Stimulated activated CD4-positive, alpha-beta T cell treated with anti-CD3 and anti-CD28 coated beads, Interleukin-2, amount 100 ng/mL, for 48 hours (primary cell): ENCODE measurements at places on chromosomes 13 and 19.

DNA sequence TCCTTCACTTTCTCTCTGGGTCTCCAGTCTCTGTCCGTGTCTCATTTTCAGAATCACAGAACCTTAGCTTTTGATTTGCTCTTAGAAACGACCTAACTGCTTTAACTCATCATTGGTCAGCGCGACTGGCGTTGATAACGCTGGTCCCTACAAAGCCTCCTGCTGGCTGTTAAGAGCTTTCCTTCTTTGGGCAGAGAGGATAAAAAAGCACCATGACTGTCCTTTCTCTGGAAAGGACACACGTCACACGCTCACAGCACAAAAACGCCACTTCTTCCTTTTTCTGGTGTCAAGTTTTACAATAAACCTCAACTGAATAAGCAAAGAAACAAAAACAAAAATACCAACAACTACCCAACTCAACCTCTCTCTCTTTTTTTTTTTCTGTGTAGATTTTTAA lies 1.7 kb upstream of the KLK12 start:
- DNase-seq: no peak

- no peak for DNase-seq
Observed at GRCh38 chr19:6610934-6611852, 20.2 kb upstream of the CD70 start.

- DNase-seq: no peak
Observed at GRCh38 chr19:30312582-30313352, 59.4 kb upstream of the ZNF536 start.

DNA sequence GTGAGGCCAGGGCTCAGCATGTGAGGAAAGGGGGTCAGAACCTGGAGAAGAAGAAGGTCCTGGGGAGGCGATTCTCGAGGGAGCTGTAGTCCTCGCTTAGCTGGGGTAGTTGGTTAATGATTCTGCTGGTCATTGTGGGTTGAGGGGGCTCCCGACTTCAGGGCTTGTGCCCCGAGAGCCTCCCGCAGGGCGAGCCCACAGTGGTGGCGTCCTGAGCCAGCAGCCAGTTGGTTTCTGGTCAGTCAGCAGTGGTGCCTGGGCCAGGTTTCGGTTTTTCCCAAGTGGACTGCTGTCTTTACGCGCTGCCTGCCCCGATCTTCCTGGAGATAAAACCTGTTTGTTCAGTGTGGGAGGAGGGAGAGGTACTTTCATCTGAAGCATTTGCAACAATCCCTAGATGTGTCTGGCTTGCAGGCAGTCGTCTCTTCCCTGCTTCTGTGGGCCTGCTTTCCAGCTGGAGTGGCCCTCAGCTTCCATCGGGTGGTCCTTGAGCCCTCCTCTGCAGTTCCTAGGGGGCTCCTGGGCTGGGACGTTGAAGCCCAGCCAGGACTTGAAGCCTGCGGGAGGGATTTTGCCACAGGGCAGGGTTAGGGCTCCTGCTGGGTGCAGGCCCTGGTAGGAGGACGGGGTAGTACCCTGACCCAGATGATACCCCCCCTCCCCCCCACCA lies 3.2 kb downstream of the PTBP1 start:
- DNase-seq: no peak

DNA sequence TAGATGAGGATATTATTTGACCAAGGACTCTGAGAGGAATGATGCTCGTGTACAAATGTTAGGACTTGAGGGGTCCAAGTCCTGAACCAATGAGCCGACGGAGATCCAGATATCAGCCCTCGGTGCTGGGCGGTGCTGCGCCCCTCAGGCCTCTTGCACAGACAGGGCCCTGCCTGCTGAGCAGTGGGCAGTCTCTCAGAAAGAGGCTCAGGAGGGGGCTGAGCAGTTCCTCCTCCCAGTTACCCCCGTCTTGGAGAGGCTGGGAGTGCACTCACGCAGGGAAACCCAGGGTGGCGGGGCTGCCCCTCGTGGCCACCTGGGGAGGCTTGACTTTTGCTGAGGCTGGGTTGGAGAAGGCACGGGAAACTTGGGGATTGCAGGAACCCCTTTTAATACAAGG lies 18.4 kb downstream of the TEX29 start:
- no peak for DNase-seq

- no peak for DNase-seq
Observed at GRCh38 chr13:114035186-114035582, 61.3 kb upstream of the C13orf46 start.

DNA sequence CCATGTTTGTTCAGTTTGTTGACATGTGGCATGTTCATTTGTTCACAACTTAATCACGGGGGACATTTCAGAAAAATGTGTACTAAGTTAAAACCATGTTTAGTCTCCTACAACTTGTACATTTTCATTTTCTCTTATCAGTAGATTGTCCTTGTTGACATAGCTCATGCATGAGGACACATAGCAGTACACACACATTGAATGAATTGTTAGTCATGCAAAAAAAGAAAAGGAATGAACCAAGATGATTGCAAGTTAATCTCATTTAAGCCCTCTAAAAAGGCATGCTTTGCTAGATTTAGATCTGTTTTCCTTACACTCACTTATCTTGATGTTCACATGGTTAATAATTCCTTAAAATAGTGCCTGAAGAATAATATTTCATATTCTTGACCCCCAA lies 38.2 kb upstream of the AKAP11 start:
- no peak for DNase-seq

DNA sequence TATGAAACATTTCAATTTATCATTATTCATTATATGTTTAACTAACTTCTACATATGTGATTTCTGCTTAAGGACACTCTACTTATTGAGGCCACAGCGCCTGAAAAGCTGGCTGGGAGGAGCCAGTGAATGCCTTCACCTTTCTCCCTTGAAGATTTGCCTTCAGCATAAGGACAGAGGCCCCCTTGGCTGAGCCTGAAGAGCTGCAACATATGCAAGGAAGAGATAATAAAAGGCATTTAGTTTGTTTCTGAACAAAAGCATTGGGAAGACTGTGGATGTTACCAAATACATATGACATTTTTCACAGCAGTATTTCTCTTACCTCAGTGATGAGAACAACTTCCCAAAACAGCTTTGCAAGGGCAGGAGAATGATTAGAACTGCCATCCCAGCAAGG lies 92.1 kb downstream of the ABCC4 start:
- DNase-seq: no peak

DNA sequence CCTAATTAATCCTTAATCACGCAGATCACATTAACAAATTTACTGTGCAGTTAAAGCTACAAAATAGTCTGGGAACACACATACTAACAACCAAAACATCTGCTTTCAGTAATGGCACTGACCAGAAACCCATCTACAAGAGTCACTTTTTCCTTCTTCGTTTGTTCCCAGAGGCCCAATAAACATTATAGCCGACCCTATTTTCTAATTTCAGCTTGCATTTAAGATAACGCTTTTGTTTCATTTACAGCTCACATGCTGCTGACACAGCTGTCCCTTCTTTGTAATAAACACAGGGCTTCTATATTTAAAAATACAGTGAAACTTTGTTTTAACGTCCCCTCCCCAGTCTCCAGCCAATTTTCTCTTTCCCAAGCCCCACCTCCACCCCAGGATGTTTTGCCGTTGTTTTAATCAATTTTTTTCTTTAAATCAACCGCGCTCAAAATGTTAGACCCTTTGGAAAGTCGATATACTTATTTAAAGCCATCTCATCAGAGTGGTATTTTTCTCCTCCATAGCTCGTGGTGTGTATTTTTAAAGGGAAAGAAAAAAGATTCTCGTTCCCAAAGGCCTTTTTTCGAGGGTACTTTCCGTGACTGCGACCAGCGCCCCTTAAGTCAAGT lies 1.7 kb upstream of the WBP4 start:
- DNase-seq: no peak
